Right renal cortex interstitium (tissue), 3 donors: ENCODE measurements at places on chromosomes 16 and 17.
A peak's percentile ranks its signal among the peaks of the same experiment; 100 is the strongest.

- no peak for DNase-seq
Observed at GRCh38 chr17:29561554-29562517, 5.0 kb downstream of the ABHD15 start.

DNA sequence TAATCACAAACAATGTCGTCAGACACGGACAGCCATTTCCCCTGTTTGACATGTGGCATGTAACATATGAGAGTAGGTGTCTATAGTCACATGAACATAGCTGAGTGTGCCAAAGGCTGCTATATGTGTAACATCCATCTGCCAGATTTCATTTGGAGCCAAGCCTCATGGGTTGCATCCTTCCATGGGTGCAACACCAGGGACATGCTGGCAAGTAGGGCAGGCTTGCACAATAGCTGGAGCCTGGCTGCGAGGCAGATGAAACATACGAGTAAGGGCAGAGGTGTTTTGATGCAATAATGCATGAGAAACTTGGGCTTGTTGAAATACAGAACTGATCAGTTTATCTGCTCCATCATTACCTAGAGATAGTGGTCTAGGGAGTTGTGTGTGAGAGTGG is 9.0 kb upstream of the ZNF689 start:
- DNase-seq: no peak

DNA sequence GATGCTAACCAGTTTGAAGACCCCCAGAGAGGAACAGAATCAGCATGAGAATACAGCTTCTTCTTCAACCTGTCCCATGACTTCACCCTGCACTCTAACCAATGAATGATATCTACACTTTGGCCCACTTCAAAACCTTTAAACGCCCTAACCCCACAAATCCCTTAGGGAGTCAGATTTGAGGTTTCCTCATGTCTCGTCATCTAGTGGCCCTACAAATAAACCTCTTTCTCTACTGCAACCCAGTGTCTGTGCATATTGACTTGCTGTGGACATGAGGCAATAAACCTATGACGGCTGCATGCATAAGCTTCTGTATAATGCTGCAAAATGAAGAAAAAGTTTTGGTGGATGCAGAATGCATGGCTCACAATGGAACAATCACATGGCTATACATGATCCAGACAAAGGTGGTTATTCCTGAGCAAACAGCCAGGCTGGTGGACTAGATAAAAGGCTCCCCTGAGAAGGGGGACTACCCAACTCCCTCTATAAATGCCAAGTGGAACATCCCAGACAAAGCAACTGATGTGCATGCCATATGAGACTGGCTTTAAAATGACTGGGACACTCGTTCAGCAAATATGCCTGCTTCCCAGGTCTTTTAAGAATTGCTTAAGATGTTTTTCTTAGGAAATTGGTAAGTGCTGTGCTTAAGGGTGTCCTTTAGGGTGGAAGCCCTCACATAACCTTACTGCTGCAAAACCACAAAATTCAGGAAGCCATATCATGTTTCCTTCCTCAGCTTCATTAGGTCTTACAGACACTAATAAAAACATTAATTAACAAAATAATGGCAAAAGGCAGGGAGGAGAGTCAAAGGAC is 12.2 kb downstream of the N4BP1 start:
- no peak for DNase-seq

GRCh38 chr16:7013990-7014389 is 318.7 kb upstream of the RBFOX1 start:
- DNase-seq: no peak

GRCh38 chr16:67176662-67177061 is 6.3 kb downstream of the NOL3 start:
- DNase-seq: no peak

- no peak for DNase-seq
Observed at GRCh38 chr17:63571632-63572310, 21.5 kb downstream of the DCAF7 start.

GRCh38 chr16:71414038-71414437 is 27.8 kb downstream of the TLE7 start:
- no peak for DNase-seq

- DNase-seq: no peak
Observed at GRCh38 chr17:40883626-40884334, 1.3 kb downstream of the KRT20 start.

DNA sequence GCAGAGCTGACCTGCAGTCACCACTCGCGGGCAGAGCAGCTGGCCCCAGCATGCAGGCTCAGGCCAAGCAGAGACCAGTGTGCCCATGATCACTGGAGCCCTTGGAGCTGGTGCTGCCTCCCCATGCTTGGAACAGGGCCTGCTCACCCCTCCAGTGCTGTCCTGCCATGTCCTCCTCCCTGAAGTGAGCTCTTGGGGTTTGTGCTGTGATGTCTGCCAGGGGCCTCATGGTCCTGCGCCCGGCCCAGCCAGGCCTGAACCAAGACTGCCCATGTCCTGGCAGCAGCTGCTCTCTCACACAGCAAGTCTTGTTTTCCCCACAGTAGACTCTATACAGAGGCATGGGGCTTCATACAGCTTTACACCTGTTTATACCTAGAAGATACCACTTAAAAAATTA is 24.6 kb downstream of the TMEM11 start:
- DNase-seq: no peak

DNA sequence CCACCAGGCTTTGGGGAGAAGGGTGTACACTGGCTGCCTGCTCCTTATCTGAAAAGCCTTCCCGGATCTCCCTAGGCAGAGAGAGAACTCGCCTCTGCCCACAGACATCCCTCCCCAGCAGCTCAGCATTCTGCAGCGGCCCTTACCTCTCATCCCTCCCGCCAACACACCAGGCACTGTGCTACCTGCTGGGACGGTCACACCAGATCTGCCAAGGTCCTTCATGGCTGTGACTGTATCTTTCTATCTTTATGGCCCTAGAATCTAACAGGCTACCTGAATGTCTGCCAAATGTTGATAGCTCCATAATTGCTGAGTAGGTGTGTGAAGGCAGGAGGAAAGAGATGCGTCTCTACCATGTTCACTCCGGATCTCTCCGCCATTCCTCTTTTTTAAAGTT is 7.9 kb downstream of the TSNAXIP1 start:
- DNase-seq: no peak

- no peak for DNase-seq
Observed at GRCh38 chr16:58418601-58419000, 26.3 kb downstream of the GINS3 start.

- no peak for DNase-seq
Observed at GRCh38 chr16:59748531-59748930, 1014.4 kb upstream of the GOT2 start.

GRCh38 chr17:30248786-30249185 is 13.3 kb upstream of the SLC6A4 start:
- no peak for DNase-seq

DNA sequence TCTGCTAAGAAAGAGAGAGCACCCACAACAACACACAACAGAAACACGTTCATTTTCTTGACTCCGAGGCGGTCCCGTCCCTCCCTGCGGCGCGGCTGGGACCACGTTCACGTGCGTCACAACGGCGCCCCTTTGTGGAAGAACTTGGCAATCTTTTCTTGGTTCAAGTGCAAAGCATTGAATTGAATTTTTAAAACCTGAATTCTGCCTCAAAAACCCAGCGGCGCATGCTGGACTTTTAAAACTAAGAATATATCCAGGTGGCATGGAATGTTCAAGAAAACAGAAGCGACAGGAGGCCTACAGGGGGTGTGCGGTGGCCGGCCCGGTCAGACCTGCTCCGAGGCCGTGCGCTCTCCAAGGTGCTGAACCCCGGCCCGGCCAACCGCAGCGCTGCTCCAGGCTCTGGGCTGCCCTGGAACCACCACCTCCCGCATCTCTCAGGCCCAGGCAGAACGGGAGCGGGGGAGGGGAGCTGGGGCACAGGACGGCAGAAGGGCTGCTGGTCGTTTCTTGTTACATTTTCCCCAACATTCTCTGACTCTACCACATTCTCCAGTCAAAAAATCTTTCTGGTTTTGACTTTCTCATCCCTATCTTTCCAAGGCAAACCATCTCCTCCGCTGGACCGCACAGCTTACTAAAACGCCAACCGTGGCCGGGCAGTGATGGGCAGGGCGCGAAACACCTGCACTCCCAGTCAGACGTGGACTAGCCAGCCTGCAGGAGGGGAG is 3.4 kb upstream of the HEXD start:
- peak; percentile 67 for DNase-seq

DNA sequence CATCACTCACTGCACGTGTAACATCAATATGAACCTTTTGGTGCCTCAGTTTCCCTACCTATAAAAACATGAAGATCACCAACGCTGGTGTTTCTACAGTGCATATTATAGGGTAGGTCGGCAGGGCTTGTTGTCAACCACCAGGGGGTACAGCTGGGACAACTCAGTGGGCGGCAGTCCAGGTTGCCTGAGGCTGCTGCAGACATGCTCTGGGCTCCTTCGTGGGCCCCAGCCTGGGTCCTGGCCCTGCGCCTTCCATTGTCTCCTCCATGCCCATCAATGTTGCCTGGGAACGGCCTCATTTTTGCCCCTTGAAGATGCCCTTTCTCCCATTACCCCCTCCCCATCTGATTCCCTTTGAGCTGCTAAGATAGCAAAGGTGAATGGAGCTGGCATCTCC is 89.8 kb downstream of the GSG1L start:
- no peak for DNase-seq

- no peak for DNase-seq
Observed at GRCh38 chr17:57600074-57600473, 145.0 kb downstream of the CCDC182 start.

GRCh38 chr17:33080091-33080490 is 88.4 kb downstream of the SPACA3 start:
- DNase-seq: no peak

- no peak for DNase-seq
Observed at GRCh38 chr16:29958756-29959155, 3.1 kb upstream of the TMEM219 start.
